ENCODE measurements at places on chromosomes 5 and 9.
A peak's percentile ranks its signal among the peaks of the same experiment; 100 is the strongest.

- no peak for DNase-seq
These were observed 373.4 kb upstream of the CTNND2 start for GRCh38 chr5:12277504-12278192.

- peak; percentile 91 for DNase-seq
These were observed 7.1 kb downstream of the BRD9 start for GRCh38 chr5:885529-885928.

GRCh38 chr5:119021149-119021732 is 32.9 kb upstream of the DTWD2 start:
- DNase-seq = no peak

- DNase-seq = peak; percentile 83
These were observed 22.1 kb upstream of the MARCHF6 start for GRCh38 chr5:10331341-10331796.

GRCh38 chr9:104069288-104069687 is 24.8 kb upstream of the SMC2 start:
- no peak for DNase-seq

DNA sequence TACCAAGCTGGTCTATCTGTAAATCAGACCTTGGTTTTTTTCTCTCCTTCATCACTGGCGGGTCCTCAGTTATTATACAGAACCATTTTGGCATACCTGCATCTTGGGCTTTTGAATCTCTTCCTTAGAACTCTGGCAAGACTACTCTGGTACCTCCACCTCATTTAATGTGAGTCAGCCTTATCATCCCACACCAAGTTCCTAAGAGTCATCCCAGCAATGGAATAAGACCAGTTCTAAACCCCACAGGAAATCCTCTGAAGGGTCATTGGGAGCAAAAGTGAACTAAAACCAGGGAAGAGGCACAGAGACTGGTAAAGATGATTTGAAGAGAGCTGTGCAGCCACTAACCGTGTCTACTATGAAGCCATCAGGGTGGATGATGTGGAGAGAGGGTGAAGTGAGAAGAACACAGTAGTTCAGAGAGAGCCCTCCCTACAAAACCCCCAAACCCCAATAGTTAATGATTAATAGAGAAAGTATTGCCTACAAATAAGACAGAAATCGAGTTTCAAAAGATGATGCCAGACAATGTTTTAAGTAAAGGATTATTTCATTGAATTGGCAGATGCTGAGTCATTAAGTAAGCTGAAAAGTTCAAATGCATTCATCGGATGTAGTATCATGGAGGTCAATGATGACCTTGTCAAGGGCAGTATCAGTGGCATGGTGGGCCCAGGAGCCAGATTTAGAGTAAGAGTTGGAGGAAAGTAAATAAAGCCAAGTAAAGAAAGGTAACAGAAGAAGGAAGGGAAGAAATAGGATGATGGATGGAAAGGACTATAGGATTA is 85.4 kb downstream of the PCSK1 start:
- DNase-seq = no peak

GRCh38 chr9:503881-504852 is 289.5 kb downstream of the DOCK8 start:
- DNase-seq = peak; percentile 91

DNA sequence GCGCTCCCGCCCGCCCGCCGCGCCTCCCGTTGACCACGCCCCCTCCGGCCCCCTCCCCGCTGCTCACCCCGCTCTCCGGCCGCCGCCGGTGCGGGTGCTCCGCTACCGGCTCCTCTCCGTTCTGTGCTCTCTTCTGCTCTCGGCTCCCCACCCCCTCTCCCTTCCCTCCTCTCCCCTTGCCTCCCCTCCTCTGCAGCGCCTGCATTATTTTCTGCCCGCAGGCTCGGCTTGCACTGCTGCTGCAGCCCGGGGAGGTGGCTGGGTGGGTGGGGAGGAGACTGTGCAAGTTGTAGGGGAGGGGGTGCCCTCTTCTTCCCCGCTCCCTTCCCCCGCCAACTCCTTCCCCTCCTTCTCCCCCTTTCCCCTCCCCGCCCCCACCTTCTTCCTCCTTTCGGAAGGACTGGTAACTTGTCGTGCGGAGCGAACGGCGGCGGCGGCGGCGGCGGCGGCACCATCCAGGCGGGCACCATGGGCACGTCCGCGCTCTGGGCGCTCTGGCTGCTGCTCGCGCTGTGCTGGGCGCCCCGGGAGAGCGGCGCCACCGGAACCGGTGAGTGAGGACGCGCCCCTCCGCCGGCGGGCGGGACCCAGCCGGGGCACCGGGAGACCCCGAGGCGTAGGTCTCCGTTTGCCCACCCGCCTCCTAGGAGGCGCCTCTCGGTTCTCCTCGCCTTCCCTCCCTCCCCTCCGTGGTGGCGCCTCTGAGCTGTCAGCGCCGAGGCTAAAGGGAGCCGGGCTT is at the start of gene VLDLR:
VLDLR (plus strand) TSS at position 66 of the 739 bp plus-strand sequence; CDS start at position 469, 403 bp downstream.
- DNase-seq = peak; percentile 82

DNA sequence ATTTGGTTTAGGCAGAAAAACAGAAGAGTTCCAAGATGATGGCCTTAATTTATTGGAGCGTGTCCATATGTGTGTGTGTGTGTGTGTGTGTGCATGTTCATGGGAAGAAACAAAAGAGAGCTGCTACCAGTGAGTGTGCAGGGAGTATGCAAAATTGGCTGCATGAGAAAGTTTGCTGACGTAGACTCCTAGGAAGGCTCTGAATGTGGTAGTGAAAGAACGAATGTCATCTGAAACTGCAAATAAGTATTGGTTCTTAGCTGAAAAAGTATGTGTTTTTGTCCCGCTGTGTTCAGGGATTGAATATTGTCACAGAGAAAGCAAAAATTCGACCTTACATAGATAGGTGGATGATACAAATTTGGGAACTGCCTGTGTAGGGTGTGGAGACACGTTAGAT is 542.6 kb upstream of the COX7C start:
- DNase-seq = no peak

DNA sequence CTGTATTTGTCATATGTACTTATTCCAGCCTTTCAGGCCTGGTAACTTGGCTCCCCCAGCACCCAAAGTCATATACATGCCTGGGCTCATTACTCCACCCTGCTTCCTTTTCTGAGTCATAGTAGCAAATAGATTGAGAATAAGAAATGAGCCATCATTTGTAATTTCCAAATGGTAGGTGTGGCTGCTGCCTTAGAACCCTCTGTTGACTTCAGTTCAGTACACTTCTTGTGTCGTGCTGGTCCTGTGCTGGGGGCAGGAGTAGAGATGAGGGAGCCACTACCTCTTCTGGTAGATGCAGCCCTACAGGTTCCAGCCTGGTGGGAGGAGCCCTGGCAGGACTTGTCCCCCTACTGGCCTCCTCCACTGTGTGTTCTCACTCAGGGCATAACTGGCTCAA is 11.1 kb downstream of the GM2A start:
- no peak for DNase-seq

GRCh38 chr9:35903049-35903448 is 3.0 kb upstream of the HRCT1 start:
- no peak for DNase-seq

DNA sequence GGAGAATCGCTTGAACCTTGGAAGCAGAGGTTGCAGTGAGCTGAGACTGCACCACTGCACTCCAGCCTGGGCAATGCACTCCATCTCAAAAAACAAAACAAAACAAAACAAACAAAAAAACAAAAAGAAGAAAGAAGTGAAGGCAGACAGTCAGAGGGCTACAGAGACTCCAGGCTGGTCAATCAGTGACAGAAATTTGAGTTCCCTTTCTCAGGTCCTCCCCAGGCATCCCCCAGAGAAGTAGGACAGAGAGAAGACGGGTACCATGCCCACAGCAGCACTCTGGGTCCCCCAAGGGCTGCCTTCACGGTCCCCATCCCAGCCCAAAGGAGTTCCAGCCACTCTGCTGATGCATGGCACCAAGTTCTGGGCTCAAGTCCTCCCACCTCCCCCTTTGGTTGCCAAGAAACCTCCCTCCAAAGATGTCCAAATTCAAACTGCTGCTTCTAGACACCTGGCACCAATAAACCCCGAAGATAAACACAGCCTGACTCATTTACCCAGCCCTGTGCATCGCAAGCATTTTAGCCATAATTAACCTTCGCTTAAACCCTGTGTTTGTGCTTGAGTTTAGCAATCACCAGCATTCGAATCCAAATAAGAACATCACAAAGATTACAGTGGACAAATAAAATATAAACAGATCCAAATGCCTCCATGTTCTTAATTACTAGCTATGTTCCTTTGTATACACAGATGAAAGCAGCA is 24.0 kb downstream of the SEMA4D start:
- DNase-seq = no peak

GRCh38 chr5:169856571-169856970 is 123.7 kb downstream of the INSYN2B start:
- DNase-seq = no peak

- DNase-seq = no peak
These were observed 16.1 kb upstream of the CMBL start for GRCh38 chr5:10323588-10324488.

DNA sequence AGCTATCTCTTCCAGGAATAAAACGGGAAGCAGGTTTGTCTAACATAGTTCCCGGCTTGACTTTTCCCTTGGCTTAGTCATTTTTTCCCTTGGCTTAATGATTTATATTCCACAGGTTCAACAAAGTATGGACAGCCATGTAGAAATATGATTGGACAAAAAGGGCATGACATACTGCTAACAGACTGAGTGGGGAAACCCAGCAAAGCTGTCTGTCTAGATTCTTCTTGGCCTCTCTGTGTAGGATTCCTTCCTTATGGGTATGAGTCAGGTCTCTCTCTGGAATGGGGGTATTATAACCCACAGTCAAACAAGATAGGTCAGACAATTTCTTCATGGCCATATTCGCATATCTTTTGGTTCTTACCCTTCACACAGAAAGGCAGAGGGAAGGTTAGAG is 5.7 kb upstream of the MTAP start:
- no peak for DNase-seq

DNA sequence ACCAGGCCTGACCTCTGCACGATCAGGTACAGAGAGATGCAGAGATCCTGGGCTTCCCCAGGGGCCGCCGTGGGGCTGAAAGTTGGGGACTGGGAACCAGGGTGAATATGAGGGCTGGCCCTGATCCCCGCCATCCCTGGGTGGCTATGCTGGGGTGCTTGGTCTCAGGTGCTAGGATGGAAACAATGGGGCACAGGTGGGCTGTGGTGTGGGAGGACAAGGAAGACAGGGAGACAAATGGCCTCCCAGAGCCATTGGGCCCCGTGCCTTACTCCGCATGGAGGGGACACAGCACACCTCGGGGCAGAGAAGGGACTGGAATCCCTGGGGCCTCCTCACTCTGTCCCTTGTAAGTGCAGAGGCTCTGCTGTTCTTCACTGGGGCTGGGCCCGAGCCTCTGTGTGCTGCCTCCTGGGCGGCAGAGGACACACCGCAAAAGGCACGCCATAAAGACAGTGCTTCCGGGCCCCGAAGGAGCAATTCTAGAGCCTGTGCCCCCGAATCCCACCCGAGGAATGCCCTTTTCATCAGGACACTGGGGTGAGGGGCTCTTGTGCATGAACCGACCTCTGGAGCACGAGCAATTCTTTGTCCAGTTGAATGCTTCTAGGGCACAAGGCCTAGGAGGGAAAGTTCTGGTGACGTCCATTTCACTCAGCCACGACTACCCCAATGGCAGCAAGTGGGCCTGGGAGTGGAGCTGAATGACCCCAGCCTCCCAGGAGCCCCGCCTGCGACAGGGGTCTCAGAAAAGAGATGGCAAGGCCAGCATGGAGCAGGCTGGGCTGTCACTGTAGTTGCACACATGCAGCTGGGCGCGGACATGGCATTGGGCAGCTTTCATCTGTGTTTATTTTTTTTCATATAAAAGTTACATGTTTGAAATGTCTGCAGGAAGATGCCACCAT is 30.9 kb downstream of the PRRT1B start:
- DNase-seq = no peak

DNA sequence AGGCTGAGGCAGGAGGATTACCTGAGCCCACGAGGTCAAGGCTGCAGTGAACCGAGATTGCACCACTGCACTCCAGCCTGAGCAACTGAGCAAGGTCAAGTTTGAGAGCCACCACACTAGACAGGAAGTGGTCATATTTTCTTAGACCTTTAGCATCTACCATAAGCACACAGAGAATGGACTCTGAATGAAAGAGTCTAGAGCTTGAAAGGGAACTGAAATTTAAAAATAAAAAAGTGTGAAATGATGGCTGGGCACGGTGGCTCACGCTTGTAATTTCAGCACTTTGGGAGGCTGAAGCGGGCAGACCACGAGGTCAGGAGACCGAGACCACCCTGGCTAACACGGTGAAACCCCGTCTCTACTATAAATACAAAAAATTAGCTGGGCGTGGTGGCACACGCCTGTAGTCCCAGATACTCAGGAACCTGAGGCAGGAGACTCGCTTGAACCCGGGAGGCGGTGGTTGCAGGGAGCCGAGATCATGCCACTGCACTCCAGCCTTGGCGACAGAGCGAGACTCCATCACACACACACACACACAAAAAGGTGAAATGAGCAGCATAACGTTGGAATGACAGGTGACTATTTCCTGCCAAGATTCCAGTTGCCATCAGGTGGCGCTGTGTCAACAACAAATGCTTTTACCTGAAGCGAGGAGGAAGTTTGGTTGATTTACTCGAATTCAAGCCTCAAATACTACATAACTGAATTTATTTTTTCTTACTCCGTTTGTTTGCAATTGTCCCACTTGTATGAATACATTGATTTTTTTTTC is 21.3 kb upstream of the AK3 start:
- peak; percentile 76 for DNase-seq

DNA sequence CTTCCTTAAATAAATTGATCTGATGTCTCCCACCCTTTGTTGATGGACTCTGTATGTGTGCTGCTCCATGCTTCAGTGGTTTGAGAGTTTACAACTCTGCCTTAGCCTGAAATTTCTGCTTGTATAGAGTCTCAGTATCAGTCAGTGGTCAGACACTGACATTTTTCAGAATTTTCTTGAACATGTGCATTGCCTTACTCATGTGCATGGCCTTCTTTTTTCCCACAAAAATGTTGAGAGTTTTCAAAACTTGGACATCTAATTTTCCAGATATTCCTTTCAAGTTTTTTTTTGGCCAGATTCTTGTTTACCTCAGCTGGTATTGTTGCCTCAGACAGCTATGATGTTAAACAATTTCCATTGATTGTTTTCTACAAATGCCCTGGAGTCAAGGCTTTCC is 427.1 kb upstream of the CHD1 start:
- DNase-seq = no peak

GRCh38 chr9:127873223-127873691 is 4.2 kb downstream of the AK1 start:
- DNase-seq = no peak

DNA sequence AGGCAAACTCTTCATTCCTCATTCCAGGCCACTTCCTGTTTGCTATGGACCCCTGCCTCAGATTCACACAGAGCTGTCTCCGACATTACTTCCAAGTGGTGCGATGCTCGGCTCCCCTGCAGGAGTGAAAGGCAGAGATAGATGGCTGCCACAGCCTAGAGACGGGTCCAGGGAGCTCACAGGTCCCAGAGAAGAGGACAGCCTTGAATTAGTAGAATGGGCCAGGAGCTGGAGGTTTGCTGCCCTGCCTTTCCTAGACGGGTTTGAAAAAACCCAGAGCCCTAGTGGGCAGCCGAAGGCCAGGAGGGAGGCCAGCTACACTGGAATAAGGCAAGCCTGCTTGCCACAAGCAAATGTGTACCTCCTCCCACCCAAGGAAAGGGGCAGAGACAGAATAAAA is 1.8 kb downstream of the ANKRD34B start:
- DNase-seq = no peak
